ENCODE measurements at places on chromosomes 1 and 21.

- no peak for DNase-seq
Observed at GRCh38 chr1:92926873-92927272, 34.4 kb downstream of the DIPK1A start.

DNA sequence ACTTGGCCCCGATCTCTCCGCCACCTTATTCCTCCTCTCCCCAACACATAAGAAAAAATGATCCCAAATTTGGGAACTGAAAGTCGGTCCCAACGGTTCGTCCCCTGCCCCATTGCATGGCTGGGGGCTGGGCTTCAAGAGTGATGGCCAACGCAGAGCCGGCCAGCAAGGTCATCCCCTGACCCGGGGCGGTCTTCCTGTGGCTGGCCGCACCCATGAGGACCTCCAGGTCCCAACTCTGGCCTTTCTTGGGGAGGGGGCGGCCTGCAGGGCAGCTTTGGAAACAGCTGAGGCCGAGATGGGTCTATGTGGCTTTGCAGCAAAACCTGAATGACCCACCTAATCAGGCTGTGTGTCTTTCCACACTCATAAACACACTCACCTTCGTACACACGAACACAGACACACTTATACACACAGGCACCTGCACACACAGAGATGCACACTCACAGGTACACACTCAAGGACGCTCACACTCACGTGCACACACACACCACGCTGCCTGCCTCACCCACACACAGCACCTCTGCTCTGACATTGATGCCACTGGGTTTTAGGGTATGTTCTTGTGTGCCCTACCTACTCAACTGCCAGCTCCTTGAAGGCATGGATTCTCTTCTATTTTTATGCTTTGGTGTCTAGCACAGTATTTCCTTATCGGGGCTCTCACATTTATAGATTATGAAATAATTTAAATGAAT, 562 bp downstream of the DYNLT5 start:
- DNase-seq: no peak

- peak; percentile 61 for DNase-seq
Observed at GRCh38 chr1:17207966-17208418, 3.1 kb downstream of the PADI1 start.

GRCh38 chr1:76933847-76934815, 66.9 kb downstream of the ST6GALNAC5 start:
- DNase-seq: no peak

DNA sequence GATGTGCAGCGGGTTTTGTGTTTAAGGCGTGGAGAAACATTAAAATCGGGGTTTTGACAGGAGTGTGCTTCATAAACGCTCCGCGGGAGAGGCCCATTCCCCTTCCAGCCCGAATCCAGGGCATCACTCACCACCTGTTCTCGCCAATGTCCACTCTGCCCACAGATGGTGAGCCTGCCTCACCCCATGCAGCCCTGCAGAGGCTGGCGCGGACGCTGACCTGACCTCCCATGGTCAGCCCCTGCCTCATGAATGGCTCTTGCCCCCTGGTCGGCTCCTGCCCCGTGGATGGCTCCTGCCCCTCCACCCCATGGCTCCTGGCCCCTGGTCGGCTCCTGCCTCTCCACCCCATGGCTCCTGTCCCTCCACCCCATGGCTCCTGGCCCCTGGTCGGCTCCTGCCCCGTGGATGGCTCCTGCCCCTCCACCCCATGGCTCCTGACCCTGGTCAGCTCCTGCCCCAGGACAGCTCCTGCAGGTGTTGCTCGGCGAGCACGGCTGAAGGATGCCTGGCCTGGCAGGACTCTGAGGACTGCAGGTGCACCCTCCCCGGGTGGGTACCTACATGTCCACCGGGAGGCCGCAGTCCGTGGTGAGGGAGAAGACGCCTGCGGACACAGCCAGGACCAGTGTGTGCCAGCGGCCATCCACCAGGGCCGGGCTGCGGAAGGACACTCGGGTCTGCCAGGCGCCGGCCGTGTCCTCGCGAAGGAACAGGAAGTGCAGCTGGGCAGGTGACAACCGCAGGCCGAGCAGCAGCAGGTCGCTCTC, 6.7 kb downstream of the KRTAP10-1 start:
- no peak for DNase-seq

DNA sequence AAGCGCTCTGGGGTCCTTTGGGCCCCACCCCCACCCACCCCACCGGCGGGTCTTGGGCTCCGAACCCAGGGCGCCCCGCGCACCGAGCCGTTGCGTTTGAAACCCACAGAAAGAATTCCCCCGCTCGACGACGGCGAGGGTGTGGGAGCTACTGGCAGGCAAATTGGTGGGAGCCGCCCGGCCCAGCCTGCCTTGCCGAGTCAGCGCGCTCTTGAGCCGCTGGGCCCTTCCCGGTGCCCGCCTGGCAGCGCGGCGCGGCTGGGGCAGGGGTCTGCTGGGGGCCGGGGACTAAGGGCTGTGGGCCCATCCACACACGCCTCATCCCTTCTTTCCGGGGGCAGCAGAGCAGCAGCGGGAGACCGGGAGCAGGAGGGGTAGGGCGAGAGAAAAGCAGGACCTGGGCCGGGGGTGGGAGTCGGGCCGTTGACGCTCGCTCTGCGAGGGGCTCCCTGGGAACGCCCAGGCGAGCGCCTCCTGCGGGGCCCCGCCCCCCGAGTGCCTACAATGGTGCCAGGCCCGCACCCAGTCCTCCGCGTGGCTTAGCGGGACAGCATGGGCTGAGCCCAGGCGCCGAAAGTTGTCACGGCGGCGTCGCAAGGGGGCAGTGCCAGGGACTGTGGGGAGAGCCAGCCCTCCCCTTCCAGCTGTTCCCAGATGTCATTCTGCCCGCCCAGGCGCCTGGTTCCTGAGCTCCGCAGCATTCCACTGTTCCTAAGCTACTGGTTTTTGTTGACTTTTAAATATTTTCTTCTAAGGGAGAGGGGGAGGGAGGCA, at the start of gene C1orf94:
Gene C1orf94 (plus strand): TSS at position 78 of the 774 bp plus-strand sequence. CDS start 883 bp downstream, outside the sequence.
- no peak for DNase-seq
